ENCODE measurements at places on chromosomes 12 and 14. TPM values are rescaled to one million over a fixed set of nuclear protein-coding genes. Genes with fewer than 3 reads are reported as not detected.

DNA sequence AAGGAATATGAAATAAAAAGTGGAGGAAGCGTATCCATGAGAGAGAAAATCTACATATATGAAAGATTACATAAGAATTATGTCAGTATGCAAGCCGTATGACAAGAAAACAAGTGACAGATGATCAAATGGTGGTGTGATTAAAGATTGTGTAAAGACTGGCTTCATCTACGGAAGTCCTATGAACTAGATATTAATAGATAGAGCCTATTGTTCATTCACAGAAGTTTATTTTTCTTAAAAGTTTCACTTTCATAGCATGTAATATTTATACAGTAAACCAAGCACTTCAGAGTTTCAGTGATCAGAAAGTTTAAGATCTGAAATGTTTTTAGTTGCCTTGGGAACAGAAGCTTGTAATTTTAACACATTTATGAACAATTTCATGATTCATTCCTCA lies 84.5 kb downstream of the VRK1 start:
- no peak overlapping the region for H3K4me3 ChIP-seq
- H3K36me3 ChIP-seq, result no peaks in the 10 kb centered on the region
- H3K27ac ChIP-seq, result no peak overlapping the region
- no peak for DNase-seq

GRCh38 chr12:74689929-74690328 lies 152.3 kb downstream of the ATXN7L3B start:
- no peak for DNase-seq
- H3K4me1 ChIP-seq, result no peaks in the 10 kb centered on the region
- no peak overlapping the region for H3K27ac ChIP-seq
- H3K36me3 ChIP-seq, result no peaks in the 10 kb centered on the region

GRCh38 chr12:98385641-98386040 lies 129.7 kb upstream of the TMPO start:
- no peaks in the 10 kb centered on the region for H3K27me3 ChIP-seq
- H3K36me3 ChIP-seq, result no peaks in the 10 kb centered on the region

GRCh38 chr14:34336501-34336900 lies 125.5 kb downstream of the SPTSSA start:
- no peak overlapping the region for H3K4me3 ChIP-seq
- H3K4me1 ChIP-seq, result peaks cover 10% of the 10 kb centered on the region
- H3K36me3 ChIP-seq, result no peaks in the 10 kb centered on the region
- H3K27me3 ChIP-seq, result no peaks in the 10 kb centered on the region
- DNase-seq, result no peak

DUSP16 gene
- 43.7 TPM for total RNA-seq

KRT77 gene
- not detected for total RNA-seq

Data from spleen (tissue), 13 donors.